ENCODE measurements at places on chromosomes 3 and 15.
A peak's percentile ranks its signal among the peaks of the same experiment; 100 is the strongest.

GRCh38 chr3:100570811-100571210, 38.6 kb upstream of the ADGRG7 start:
- no peak for DNase-seq

GRCh38 chr3:21067031-21067813, 683.8 kb downstream of the ZNF385D start:
- no peak for DNase-seq

DNA sequence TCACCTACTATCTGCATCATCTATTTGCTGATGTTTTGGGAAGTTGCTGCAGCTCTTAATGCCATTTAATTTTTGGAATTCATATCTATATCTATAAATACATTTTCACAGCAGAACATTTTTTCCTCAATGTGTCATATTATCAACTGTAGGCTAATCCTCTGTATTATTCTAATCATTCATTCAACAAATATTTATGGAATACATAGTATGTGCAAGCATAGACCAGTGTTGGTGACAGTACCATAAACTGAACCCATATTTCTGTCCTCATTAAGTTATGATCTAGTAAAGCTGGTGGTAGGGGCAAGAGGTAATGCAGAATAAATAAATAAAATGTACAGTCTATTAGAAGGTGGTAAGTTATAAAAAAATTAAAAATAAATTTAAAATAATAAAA, 585.3 kb upstream of the BCHE start:
- DNase-seq, result no peak

DNA sequence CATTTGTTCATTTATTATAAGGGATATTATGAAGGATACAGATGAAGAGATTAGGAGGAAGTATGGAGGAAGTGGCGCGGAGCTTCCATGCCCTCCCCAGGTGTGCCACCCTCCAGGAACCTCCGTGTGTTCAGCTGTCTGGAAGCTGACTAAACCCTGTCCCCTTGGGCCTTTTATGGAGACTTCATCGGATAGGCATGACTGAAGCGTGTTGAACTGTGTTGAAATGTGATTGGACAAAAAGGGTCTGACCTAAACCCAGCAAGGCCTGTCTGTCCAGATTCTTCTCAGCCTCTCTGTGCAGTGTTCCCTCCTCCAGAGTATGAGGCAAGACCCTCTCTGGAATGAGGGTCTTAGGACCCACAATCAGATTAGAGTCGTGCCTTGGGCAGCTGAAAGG, 31.7 kb downstream of the HACD3 start:
- no peak for DNase-seq

DNA sequence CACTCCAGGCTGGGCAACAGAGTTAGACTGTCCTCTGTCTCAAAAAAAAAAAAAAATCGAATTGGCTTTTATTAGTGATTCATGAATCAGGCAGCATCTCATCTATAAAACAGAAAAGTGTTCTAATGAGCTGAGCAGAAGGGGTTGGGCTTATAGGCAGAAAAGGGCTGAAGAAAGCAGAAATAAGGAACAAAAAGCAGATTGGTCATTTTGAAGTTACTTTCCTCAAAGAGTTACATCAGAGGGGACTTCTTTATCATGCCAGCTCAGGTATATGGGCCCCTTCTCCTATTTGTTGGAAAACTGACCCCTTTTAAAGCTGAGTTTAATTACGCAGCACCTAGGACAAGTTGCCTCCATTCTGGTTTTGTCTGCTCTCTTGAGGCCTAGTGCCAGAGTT, 722 bp upstream of the POGLUT1 start:
- DNase-seq, result no peak

DNA sequence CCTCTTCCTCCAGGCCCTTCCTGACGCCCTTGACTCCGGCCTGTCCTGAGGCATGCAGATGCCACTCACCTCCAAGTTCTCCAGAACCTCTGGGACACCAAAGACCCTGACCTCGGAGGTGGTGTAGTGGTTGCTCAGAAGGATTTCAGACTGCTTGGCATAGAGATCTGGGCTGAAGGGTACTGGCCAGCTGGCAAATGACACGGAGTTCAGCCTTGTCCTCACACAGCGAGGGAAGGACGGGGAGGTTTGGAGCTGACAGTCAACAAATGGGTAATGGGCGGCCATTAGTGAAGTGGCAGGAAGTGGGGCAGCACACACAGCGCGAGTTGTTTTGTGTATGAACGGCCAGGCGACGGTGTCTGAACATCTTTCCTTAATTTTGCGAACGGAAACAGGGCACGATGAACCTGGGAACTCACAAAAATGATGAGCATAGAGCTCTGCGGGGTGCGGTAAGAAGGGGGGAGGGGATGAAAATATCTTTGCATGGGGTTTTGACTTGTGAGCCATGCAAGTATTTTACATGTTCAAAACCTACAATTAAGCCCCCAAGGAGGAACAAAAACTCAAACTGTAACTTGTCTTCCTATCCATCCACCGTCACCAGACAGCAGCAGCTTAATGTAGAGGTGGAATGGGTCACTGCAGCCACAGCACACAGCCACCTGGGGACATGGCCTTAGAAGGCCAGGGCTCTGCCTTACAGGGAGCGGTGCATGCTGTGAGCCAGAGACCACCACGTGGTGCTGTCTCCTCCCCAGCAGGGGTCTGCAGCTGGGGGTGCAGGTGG, 43.6 kb upstream of the RPL32 start:
- no peak for DNase-seq

GRCh38 chr3:42537350-42537749, 34.9 kb downstream of the VIPR1 start:
- no peak for DNase-seq

GRCh38 chr3:16596352-16597032, 8.7 kb downstream of the DAZL start:
- DNase-seq, result no peak

GRCh38 chr15:81293728-81294515, 30.0 kb downstream of the STARD5 start:
- DNase-seq, result peak; percentile 63

- no peak for DNase-seq
These were observed 258.6 kb upstream of the RASGRP1 start for GRCh38 chr15:38823263-38823662.

GRCh38 chr15:40097968-40098476, 10.7 kb downstream of the BMF start:
- DNase-seq, result no peak

DNA sequence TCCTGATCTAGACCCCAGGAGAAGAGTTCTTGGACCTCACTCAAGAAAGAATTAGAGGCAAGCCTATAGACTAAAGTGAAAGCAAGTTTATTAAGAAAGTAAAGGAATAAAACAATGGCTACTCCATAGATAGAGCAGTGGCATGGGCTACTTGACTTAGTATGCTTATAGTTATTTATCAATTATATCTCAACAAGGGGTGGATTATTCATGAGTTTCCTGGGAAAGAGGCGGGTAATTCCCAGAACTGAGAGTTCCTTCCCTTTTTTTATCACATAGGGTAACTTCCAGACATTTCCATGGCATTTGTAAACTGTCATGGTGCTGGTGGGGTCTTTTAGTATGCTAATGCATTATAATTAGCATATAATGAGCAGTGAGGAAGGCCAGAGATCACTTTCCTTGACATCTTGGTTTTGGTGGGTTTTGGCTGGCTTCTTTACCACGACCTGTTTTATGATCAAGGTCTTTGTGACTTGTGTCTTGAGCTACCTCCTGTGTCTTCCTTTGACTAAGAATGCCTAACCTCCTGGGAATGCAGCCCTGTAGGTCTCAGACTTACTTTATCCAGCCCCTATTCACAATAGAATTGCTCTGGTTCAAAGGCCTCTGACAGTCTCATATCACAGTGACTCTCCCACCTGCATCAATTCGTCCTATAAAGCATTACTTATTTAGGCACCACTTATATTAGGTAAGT, 35.3 kb upstream of the PLSCR2 start:
- no peak for DNase-seq

DNA sequence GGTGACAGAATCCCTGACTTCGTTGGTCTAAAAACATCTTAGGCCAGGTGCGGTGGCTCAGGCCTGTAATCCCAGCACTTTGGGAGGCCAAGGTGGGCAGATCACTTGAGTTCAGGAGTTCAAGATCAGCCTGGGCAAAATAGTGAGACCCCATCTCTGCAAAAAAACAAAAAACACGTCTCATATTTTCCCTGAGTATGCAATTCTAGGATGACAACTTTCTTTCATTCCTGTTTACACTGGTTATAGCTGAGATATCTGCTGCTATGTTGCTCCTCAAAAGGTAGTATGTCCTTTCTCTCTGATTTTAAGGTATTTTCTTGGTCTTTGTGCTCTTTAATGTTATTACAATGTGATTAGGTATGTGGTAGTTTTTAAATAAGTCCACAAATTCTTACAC, 39.3 kb downstream of the PTH1R start:
- no peak for DNase-seq

- DNase-seq, result no peak
These were observed 129.5 kb downstream of the TFDP2 start for GRCh38 chr3:142019794-142020320.

DNA sequence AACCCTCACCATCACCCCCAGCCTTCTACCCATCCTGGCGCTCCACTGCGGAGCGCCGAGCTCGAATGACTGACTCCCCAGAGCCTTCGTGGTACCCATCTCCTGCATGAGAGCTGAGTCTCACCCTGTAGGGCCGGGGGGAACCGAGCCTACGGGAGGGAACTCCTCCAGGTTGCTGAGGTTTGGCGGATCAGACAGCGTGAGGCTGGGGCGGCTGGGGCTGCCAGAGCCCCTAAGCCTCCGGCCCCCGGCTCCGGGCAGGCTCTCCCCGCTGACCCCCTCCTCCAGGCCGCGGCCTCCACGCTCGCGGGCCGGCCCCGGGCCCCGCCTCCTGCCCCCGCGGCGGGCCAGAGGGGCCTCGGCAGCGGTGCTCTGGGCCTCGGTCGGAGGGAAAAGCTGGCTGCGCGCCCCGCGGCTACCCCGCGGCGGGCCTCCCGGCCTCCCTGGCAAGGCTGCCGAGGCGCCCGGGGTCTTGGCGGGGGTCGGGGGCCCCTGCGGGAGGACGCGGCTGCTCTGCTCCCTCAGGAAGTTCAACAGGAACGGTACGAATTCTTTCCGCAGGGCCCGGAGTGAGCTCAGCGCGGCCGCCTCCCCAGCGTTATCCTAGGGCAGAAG, 643 bp downstream of the CDAN1 start:
- DNase-seq, result no peak

- DNase-seq, result no peak
These were observed 438.4 kb upstream of the THBS1 start for GRCh38 chr15:39142500-39142899.

DNA sequence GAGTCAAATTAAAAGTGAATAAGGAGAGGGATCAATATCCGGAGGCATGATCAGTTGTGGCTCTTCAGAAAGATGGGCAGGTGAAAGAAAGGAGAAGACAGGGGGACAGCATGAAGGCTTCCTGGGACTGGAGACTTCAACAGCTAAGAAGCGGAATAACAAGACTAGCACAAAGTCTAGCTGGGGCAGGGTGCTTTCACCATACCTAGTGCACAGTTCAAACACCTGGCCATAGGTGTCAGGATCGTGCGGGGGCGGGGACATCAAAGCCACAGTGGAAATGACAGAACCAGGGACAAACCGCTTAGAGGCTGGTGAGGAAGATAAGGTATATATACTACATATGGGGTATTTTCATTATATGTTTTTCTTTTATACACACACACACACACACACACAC, 66.2 kb upstream of the FOXP1 start:
- DNase-seq, result no peak

DNA sequence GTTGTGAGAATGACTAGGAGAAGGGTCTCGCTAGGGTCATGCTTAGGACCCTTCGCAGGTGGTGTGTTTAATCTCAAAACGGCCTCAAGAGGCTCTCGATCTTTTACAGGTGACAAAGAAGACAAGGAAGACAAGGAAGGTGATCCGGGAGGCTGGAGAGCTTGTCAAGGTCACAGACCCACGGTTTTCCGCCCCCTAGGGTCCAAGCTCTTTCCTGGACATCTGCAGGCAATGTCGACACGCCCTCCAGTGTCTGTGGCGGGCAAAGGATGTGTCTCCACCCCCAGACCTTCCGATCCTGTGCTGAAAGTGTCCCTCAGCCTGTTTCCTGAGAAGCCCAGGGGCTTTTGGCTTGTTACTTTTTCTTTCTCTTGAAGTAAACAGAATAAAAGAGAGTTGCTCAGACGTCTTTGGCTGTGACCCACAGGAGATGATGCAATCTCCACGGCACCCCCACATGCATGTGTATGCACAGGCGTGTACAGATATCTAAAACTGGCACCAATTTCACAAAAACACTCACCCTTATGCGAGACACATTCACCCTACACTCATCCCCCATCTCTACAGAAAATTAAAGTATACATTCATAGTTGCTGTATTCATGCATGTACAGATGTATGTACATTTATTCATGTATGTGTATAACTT, 108.8 kb downstream of the KLF13 start:
- DNase-seq, result peak; percentile 91

DNA sequence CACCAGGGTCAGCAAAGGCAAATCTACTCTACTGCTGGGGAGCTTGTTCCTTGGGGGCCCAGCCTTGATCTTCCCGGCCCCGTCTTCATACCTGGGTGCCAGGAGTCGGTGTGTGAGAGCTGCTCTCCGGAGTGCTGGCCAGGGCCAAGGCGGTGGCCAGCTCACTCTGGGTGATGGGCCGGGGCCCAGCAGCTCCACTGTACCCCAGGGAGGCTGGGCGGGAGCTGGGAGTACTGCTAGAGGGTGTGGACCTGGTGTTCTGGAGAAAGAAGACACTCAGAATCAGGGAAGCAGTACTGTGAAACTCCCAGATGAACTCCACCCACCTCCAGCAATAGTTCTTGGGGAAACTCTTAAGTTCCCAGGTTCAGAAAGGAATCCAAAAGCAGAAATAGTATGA, 11.9 kb downstream of the UBL7 start:
- DNase-seq, result no peak

DNA sequence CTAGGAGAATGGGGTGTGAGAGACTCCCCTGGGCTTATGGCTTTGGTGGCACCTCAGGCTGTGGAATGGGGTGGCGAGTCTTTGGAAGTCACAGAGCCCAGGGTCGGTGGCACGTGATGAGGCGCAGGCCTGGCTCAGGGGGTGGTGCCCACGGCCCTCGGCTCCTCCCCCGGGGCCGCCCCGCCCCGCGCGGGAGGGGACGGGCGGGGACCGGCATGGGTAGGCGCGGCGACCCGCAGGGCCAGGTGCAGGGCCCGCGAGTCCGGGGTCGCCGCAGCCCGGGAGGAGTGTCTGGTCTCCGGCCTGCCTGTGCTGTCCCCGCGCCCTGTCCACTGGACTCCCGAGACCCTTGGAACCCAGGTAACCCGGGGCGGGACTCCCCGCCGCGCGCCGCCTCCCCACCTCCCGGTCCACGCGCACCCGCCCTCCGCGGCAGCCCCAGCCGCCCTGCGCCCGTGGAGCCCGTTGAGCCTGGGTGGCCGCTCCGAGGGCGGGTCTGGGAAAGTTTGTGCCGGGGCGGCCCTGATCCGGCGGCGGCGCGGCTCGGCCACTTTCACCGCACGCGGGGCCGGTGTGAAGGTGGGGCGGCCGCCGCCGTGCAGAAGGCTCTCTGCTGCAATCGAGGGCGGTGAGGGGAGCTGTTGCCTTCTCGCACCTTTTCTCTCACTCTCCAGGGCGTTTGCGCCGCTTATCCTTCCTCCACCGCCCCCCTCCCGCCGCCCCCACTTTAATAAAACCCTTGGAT, at the start of gene PAQR5:
Gene PAQR5 (plus strand): TSS at position 216 of the 745 bp plus-strand sequence. CDS start 61,169 bp downstream, outside the sequence.
- no peak for DNase-seq

GRCh38 chr3:72317491-72317890, 530.8 kb downstream of the SHQ1 start:
- DNase-seq, result no peak

GRCh38 chr3:88775026-88775690, 332.3 kb upstream of the EPHA3 start:
- no peak for DNase-seq

- DNase-seq, result no peak
These were observed 24.3 kb upstream of the HEG1 start for GRCh38 chr3:125080077-125080476.

GRCh38 chr3:109608574-109608973, 271.2 kb upstream of the DPPA4 start:
- DNase-seq, result no peak

- no peak for DNase-seq
These were observed 60.7 kb downstream of the ABI3BP start for GRCh38 chr3:100932491-100932890.
